Activated CD8-positive, alpha-beta T cell treated with anti-CD3 and anti-CD28 coated beads, Interleukin-2, amount 10 ng/mL, durations not matched to agents 7 days and 5 days (primary cell): ENCODE measurements at places on chromosomes 7 and 10.

DNA sequence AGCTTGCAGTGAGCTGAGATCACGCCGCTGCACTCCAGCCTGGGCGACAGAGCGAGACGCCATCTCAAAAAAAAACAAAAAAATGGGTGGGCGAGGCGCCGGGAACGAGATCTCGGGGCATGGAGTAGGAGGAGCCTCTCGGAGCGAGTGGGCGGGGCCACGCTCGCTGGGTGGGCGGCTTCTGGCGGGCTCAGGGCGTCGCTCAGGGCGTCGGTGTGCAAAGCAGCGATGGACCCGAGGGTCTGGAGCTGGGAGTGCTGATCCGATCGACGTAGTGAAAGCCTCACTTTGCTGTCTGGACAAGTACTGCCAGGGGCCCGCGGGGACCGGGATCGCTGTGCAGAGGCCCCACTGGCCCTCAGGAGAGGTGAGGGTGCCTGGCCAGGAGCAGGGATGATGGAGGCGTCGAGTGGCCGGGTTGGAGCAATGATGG lies 22.6 kb upstream of the AMZ1 start:
- DNase-seq: no peak

GRCh38 chr10:37747081-37747480 lies 110.3 kb downstream of the ZNF248 start:
- no peak for DNase-seq

GRCh38 chr10:70695241-70696030 lies 23.1 kb downstream of the ADAMTS14 start:
- no peak for DNase-seq

DNA sequence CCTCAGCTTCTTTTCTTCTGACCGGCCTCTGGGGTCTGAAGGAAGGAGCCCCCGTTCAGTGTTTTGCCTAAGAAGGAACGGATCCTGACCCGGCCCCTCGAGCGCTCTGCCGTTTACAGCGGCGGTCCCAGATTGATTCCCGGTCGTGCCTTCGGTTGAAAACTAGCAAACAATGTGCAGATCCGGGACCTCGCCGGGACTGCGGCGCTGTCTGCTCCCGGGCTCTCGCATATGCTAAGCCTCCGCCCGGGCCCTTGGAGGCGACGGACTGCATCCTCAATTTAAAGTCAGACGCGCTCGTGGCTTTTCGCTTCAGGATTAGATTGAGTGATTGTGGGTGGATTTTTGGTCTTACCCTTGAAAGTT lies 559 bp downstream of the DBF4 start:
- peak; percentile 64 for DNase-seq

GRCh38 chr7:150846291-150847115 lies 5.8 kb upstream of the AOC1 start:
- DNase-seq: no peak

DNA sequence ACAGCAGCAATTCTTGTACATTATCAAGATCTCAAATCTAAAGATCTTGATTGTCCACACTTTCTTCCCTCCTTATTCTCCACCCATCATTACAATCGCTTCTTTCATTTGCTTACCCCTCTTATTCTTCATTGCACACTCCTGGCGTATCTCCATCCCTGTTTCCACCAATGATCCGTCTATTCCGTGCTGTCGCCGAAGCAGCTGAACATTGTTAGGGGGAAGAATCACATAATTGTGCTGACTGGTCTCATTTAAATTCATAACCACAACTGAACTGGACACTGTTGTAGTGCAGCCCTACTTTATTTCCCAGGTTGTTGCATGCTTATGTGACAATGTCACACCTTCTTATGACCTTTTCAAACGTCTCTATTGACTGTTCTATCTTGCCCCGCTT lies 18.9 kb upstream of the NRP1 start:
- no peak for DNase-seq

- DNase-seq: peak; percentile 24
These were observed 23.5 kb upstream of the C1QL3 start for GRCh38 chr10:16545116-16545736.

GRCh38 chr7:126227643-126228042 lies 1025.1 kb downstream of the GRM8 start:
- no peak for DNase-seq

DNA sequence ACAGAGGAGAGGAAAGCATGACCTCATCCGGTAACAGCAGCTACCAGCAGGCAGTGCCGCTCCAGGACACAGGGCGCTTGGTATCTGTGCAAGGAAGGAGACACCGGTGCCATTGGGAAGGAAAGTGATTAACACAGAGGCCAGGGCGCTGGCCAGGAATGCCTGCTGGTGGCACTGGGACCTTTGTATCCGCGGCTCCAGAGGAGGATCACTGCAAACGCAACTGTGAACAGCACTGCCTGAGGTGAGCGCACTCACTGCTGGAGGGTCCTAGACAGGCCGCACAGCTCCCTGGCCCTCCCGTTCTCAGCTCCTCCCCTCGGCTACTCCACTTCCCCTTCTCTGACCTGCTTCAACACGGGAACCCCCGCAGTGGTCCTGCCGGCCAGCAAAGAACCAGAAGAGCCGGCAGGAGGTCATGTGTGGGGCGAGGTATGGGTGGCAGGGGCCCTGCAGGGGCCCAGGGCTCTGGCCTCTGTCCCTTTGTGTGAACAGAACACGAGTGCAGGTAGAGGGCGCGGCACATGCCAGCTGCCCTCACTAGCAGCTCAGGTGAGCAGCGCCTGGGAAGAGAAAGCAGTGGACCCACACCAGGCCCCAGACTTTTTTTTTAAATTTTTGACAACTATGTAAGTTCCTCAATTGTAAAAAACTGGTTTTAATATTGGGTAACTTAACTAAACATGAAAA lies 107.6 kb downstream of the VIPR2 start:
- no peak for DNase-seq

- DNase-seq: no peak
These were observed 60.2 kb downstream of the TASOR2 start for GRCh38 chr10:5744849-5745248.

DNA sequence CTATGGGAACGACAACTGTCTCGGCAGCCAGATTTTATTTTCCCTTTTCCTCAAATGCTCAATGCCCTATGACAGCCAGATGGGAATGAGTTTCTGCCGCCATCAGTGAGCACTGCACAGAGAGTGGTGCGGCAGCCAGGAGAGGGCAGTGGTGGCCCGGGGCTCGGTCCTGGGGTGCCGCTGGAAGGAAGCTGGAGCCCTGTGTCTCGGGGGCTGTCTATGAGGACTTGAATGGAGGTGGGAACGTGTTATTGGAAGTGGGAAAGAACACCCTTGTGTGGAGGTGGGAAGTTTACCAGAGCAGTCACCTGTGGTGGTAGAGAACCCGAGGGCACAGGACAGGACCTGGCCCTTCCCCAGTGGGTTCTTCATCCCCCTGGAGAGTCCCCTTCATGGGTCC lies 35.8 kb downstream of the JAKMIP3 start:
- DNase-seq: no peak

GRCh38 chr10:129494740-129495139 lies 27.7 kb downstream of the MGMT start:
- no peak for DNase-seq

- no peak for DNase-seq
These were observed 43.5 kb downstream of the ACSM6 start for GRCh38 chr10:95237376-95238170.

- DNase-seq: no peak
These were observed 165.8 kb downstream of the CCSER2 start for GRCh38 chr10:84493951-84494848.

GRCh38 chr7:132004529-132004928 lies 448.1 kb upstream of the PODXL start:
- DNase-seq: no peak

- no peak for DNase-seq
These were observed 207.9 kb downstream of the PLXNA4 start for GRCh38 chr7:132368246-132368900.

DNA sequence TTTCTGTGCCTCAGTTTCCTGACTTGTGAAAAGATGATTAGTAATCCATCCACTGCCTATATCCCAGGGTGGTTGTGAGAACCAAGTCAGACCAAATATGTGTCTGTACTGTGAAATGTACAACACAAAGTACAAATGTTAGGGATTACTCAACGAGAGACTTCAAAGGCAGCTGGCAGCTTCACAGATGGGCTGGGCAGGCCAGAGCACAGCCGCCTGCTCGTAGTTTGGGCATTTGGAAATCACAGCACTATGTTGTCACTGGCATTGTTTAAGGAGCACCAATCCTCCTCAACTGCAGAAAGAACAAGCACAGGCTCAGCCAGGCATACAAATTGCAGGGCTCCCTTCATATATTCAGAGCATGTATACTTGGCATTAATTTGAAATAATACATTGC lies 64.5 kb upstream of the C10orf90 start:
- DNase-seq: no peak

DNA sequence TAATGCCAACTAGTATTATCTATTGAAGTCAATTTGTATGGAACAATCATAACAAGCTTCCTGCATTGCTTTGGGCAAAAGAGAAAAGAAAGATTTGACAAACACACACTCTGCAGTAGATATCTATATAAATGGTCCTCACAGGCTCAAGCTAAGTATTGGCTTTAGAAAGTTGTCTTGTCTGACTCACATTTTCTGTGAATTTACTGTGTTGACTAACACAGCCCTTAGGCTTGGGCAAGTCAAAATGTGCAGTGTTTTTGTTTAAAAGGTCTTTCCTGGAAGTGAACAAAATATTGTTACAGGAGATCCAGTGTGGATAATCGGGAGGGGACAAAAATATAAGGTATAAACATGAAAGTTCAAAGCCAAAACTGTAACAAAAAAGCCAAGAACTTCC lies 194.4 kb downstream of the RELN start:
- DNase-seq: no peak

DNA sequence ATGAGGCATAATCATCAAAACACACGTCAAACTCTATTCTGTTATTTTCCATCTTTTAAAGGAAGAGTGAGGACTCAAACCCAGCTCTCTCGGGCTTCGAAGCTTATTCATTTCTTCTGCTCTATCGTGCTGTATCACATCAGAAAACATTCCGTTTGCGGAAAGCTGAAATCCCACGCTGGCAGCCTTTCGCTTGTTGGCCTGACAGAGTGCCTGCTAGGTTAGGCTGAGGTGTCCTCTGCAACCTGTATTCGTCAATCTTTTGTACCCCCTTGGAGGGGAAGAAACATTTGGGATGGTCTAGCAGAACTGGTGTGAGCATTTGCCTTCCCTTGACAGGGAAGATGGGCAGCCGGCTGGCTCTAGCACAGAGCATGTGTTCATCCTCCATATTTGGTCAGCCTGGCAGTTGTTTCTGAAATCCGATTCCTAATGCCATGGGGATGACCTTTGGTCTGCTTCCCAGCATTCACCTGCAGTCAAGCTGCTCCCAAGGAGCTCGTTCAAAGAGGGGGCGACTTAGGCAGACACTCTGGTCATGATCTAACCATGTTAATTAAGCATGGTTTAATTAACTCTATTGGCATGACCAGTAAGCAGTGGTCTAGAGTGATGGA lies 55.2 kb downstream of the TACC2 start:
- DNase-seq: no peak

DNA sequence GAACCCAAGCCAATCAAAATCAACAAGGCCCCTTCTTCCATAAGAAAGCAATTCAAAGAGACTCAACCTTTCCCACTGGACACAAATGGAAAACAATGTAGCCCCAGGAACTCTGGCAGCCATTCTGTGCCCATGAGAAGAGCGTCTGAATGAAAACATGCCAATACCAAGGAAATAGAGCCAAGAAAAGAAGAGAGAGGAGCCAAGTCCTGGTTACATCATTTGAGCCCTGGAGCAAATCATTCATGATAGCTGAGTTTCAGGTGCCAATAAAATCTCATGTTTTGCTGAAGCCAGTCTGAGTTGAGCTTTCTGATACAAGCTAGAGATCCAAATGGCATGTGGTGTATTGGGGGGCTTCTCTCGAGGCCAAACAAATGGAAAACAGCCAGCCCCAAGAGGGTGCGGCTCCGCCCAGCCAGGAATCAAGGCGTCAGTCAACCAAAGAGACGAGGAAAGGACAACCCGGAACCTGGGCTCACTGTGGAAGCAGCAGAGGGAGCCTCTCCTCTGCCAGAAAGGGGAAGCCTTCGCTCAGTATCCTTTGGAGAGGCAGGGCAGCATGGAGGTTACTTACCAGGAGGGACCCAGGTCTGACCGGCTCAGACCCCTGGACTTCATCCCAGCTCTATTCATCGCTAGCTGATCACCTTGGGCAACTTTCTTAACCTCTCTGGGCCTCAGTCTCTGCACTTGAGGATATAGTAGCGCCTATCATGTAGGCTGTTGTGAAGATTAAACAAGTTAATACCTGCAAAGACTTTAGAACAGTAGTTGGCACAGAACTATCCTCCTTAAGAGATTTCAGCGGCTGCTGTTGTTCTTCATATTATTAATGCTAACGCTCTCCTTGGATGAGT lies 61.8 kb downstream of the OAT start:
- DNase-seq: no peak

DNA sequence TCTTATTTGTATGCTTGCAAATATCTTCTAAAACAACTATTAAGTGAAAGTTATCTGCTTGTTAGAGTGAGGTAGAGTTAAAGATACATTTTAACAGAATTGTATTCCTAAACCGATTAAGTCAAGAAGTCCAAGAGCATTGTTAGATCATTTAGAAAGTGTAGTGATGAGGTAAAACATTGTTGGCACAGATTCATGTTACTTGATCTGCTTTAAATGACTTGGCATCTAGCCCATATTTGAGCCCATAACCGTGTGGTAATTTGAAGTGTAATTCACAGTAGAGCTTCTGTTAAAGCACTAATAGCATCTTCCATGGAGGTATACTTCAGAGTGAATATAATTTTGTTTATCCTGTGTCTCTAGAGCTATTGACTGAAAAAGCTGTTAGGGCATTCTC lies 62.1 kb downstream of the PTEN start:
- no peak for DNase-seq

- no peak for DNase-seq
These were observed 24.5 kb downstream of the TMEM209 start for GRCh38 chr7:130180571-130181262.

DNA sequence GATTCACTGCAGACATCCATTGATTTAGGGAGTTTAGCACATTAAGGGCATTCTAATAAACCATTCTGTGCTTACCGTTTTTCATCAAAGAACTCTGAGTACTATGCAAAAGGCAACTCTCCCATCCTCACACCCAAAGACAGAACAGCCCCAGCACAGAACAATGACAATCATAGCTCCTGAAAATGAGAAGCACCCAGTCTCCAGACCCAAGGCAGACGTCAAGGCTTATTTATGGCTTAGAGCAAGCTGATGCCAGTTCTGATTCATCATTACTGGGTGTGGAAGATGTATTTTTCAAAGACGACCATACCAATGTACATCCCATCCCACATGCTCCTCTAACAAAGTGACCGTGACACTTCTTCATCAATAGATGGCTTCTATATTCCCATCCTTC lies 67.6 kb downstream of the OSBPL3 start:
- no peak for DNase-seq

GRCh38 chr10:47024046-47024322 lies 112.8 kb downstream of the PTPN20 start:
- DNase-seq: peak; percentile 15
